Effector CD4-positive, alpha-beta T cell (primary cell): ENCODE measurements at places on chromosomes 12 and 14.

GRCh38 chr12:27272373-27273028 is 28.4 kb downstream of the STK38L start:
- DNase-seq, result no peak

DNA sequence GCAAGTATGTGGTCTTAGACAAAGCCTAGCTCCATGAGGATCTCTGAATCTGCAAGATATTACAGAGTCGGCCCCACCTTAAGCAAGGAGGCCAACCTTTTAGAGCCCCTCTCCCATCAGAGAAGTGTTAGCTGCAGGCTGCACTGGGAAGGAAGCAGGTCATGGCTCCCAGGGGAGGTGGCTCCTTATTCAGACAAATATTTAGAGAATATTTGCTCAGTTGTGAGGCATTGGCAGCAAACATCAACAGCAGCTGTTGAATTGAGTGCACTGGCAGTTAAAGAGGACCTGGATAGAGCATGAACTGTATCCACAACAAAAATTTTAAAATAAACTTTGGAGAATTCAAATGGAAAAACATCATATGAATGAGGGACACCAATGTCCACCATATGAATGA is 44.7 kb downstream of the FSCB start:
- no peak for DNase-seq

- DNase-seq, result no peak
These were observed 407.3 kb upstream of the FLRT2 start for GRCh38 chr14:85122690-85123089.

GRCh38 chr12:53696285-53696654 is 20.4 kb upstream of the ATP5MC2 start:
- no peak for DNase-seq

DNA sequence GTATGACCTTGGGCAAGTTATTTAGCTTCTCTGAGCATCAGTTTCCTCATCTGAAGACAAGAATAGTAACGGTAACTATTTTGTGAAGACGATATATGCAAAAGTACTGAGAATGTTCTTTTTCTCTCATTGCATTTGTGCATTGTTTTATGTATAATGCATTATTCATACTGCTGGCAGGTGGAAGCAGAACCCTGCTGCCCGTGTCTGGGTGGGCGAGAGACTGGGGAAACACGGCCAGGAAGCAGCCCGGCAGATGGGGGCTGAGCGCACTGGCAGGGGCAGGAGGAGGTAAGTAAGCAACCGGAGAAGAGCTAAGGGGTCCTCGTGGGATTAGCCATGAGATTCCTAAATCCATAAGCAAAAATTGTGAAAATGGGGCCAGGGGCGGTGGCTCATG is 115.8 kb upstream of the MED13L start:
- no peak for DNase-seq
